ENCODE measurements at places on chromosomes 1 and 21.
A peak's percentile ranks its signal among the peaks of the same experiment; 100 is the strongest.

DNA sequence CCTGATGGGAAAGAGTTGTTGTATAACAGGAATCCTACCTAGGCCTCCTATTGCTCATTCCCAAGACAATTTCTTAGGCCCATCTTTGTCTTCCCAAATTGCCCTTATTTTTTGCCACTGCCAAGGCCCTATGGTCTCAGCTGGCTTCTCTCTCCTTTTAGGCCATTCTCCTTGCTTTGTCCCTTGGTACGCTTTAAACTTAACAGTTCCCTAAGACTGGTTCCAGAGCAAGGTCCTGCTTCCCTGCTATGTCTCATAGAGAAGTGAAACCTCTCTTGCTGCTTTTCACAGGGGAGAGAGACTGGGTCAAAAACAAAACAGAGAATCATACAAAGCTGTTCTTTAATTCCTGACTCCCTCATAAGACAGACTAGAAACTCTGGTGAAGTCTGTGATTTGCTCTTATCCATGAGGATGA lies 77.1 kb downstream of the XCL2 start:
- DNase-seq = no peak
- peaks cover 5% of the 10 kb centered on the region for H3K36me3 ChIP-seq
- H3K27ac ChIP-seq = no peak overlapping the region
- H3K4me1 ChIP-seq = no peaks in the 10 kb centered on the region

DNA sequence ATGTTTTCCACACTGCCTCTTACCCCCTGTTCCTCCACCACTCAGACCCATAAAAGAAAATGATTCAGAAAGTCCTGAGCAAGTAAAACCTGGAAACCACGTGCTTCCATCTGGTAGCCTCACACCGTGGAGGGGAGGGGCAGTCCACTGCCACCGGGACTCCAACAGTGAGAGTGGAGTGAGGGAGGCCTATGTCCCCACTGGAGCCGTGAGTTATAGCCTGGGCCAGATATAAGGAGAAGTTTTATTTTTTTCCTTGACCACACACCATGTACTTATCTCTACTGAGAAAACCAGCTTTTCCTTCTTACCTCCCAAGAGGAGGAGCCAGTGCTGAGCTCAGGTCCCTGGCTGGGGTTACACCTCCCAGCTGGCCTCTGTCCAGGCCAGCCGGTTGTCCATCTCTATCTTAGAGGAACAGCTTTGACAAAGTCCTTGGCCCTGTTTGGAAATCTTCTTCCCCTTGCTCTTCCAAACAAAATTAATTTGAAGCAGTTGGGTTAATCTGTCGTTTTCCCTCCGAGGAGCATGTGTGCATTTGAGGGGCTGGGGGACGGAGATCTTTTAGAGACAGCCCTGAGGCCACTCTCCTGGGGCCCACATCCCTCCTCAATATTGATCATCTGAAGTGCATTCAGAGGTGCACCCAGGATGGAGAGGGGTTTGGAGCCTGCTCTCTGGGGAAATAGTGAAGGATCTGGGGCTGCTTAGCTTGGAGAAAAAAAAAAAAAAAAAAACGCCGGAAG lies 49.1 kb upstream of the SERBP1 start:
- no peaks in the 10 kb centered on the region for H3K36me3 ChIP-seq
- H3K4me1 ChIP-seq = no peaks in the 10 kb centered on the region
- H3K27ac ChIP-seq = no peak overlapping the region
- DNase-seq = peak; percentile 37
- no peak overlapping the region for H3K4me3 ChIP-seq

DNA sequence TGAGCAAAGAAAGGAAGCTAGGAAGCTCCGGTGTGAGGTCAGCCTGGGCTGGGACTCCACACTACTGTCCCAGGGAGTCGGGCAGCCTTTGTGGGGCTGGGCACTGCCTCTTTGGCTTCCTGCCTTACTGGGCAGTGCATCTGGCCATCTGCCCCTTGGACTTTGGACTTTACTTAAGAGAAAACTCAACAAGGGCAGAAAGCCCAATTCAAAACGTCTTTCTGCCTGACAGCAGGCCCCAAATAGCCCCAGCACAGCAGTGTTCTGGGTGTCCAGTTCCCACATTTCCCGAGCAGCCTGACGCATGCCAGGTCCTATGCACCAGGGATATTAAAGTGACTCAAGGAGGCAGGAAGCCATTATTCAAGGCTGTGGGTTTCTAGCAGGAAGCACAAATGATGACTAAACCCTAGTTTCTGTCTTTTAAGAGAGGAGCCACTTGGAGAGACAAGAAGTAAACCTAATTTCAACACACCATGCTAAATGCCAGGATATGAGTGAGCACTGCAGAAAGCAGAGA lies 37.9 kb upstream of the EDEM3 start:
- H3K27ac ChIP-seq = peak overlapping the region; percentile 55
- H3K36me3 ChIP-seq = no peaks in the 10 kb centered on the region
- DNase-seq = peak; percentile 57
- no peak overlapping the region for H3K4me3 ChIP-seq
- peaks cover 30% of the 10 kb centered on the region for H3K4me1 ChIP-seq

DNA sequence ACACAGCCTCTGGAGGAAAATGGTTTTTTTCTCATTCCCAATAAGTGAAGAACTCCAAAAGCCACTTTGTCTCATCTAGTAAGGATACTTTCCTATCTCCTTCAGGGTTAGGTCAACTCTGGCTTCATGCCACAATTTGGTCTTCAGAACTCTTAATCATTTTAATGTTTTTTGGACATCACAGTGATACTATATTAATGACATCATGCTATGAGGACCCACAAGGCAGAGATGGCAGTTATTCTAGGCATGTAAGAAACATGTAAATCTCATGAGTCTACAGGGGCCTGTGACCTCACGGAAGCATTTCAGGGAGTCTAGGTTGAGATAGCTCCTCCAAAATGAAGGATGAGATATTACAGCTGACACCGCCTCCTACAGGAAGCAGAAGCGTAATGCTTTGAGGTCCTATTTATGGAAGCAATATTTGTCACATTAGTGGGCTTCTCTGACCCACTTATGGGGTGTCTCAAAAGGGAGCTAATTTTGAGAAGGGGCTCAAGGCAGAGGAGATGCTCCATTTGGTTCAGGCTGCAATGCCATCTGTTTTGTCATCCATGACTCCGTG lies 5.0 kb upstream of the GPR137B start:
- peaks cover 5% of the 10 kb centered on the region for H3K4me1 ChIP-seq
- H3K27me3 ChIP-seq = no peaks in the 10 kb centered on the region
- H3K4me3 ChIP-seq = no peak overlapping the region
- H3K27ac ChIP-seq = no peak overlapping the region

GRCh38 chr21:28066596-28067387 lies 925.9 kb downstream of the LTN1 start:
- no peak overlapping the region for H3K27ac ChIP-seq
- no peaks in the 10 kb centered on the region for H3K4me1 ChIP-seq
- H3K4me3 ChIP-seq = no peak overlapping the region
- no peaks in the 10 kb centered on the region for H3K27me3 ChIP-seq
- no peaks in the 10 kb centered on the region for H3K36me3 ChIP-seq

GRCh38 chr1:186289943-186290545 lies 85.0 kb downstream of the TPR start:
- no peak for DNase-seq
- H3K27me3 ChIP-seq = no peaks in the 10 kb centered on the region
- H3K4me3 ChIP-seq = no peak overlapping the region

DNA sequence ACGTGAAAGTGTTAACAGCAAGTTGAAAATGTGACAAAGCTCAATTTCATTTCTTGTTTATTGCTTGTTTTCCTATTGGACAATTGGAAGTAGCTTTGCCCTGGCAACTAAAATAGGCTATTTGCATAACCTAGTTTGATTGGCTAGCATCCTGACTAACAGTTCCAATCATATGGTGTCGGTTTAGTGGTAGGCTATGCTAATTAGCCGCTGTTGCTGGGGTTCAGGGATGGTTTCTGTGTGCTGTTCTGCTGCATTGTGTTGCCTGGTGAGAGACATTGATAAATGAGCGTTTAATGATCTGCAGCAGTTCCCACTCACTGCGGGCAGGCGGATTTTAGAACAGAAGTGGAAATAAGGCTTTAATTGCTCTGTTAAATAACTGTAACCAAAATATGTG lies 68.5 kb downstream of the DYRK1A start:
- no peak overlapping the region for H3K4me3 ChIP-seq
- H3K4me1 ChIP-seq = peaks cover 32% of the 10 kb centered on the region
- no peak overlapping the region for H3K27ac ChIP-seq
- H3K27me3 ChIP-seq = no peaks in the 10 kb centered on the region

DNA sequence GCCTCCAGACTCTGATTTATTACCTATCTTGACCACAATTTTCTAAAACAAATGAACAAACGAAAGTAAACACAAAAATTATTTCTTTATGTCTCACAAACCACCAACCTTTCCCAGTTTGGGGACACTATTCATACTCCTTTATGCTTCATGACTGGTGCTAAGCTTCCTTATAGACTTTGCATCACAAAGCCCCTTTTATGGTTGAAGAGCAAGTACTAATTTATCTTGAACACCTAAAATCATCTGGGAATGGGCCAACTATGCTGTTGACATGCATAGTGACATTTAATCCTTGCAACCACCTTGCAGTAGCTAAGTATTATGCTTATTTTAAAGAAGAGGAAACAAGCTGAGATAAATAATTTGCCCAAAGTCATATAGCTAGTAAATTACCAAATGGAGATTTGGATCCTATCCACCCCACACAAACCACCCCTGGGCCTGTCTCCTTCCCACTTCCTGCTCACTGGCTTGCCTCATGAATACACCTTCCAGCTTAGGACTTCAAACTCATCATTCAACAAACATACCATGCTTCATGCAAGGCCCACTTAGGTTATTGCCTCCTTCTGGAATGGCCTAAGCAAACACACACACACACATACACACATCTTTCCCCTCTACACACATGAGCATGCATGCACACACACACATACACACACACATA lies 192.2 kb downstream of the PLPP3 start:
- H3K27ac ChIP-seq = no peak overlapping the region
- DNase-seq = no peak
- no peaks in the 10 kb centered on the region for H3K36me3 ChIP-seq
- H3K4me3 ChIP-seq = no peak overlapping the region
